ENCODE measurements at places on chromosomes 2 and 18.
A peak's percentile ranks its signal among the peaks of the same experiment; 100 is the strongest.

- no peak for DNase-seq
These were observed 555.2 kb downstream of the DCDC2C start for GRCh38 chr2:4258563-4258962.

- DNase-seq: no peak
These were observed 25.3 kb upstream of the STAM2 start for GRCh38 chr2:152200565-152201465.

GRCh38 chr2:29110916-29111535 is 4.2 kb upstream of the CLIP4 start:
- no peak for DNase-seq

DNA sequence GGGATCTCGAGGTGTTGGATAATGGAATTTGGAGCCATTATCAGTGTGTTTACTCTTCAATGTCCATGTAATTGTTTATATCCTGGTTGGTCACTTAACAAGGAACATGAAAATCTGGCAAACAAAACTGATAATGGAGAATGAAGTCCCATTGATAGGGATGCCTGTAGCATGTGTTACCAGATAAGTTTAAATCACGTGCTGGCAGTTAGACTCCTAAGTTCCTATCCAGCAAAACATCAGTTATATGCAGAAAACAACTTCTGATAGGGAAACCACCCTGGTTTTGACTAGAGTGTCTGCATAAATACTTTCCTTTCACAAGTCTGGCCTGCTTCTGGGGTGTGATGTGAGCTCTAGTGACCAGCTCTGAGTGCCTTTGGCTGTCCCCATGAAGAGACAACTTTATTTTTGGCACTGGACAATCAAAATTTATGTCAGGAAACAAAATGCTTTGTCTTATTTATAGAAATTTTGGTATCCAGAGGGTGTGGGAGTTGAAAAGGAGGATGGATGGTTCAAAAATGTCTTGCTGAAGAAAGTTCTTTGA is 82.0 kb downstream of the FHOD3 start:
- DNase-seq: no peak

DNA sequence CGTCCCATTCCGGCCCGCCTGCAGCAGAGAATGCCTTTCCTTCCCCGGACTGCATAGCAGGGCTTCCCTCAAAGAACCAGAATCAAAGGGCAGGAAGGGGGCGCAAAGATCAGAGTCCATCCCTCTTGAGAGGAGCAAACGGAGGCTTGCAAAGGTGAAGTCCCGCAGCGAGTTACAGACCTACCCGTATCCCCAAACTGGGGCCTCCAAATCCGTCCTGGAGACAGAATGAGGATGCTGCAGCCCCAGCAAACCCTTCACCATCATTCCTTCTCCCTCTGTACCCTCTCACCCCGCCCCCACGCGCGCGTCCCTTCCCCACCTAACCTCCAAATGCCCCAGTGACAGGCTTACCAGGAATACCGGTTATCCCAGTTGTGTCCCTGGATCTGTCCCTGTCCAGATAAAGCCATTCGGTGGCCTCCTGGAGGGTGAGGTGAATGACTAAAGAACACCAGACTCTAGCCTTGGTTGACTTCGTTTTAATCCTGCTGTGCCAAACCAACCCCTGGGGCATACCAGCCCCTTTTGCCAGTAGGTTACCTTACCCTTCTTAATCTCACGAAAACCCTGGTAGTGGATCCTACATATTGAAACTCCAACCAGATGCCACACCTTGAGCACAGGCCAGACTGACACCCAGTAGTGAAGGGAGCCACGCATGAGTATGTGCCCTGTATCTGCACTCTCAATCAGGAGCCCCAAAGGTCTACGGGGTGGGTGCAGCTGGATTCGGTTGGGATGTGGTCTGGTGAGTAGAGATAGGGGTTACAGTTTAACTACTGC is 961 bp upstream of the SLC40A1 start:
- no peak for DNase-seq

- no peak for DNase-seq
These were observed 57.0 kb upstream of the FAM237A start for GRCh38 chr2:206585335-206585734.

DNA sequence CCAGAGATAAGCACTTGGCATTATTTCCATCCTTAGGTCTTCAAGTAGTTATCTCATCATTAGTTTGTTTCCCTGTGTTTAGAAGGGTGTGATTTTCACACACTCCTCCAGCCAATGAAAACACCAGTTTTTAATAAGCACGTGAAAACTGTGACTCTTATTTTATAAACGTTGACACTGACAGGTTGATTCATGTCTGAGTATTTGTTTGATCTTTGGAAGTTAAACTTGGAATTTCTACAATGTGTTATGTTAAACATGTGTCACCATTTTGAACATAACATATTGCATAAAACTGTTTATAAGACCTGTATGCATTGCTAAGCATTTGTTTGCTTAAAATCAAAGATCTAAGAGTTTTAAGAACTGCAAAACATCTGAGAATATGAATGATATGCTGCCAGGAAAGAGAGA is 27.6 kb downstream of the SLC40A1 start:
- DNase-seq: no peak

GRCh38 chr2:226184940-226185615 is 614.5 kb downstream of the IRS1 start:
- no peak for DNase-seq

GRCh38 chr18:62637807-62638687 is 77.3 kb upstream of the PHLPP1 start:
- DNase-seq: peak; percentile 47

DNA sequence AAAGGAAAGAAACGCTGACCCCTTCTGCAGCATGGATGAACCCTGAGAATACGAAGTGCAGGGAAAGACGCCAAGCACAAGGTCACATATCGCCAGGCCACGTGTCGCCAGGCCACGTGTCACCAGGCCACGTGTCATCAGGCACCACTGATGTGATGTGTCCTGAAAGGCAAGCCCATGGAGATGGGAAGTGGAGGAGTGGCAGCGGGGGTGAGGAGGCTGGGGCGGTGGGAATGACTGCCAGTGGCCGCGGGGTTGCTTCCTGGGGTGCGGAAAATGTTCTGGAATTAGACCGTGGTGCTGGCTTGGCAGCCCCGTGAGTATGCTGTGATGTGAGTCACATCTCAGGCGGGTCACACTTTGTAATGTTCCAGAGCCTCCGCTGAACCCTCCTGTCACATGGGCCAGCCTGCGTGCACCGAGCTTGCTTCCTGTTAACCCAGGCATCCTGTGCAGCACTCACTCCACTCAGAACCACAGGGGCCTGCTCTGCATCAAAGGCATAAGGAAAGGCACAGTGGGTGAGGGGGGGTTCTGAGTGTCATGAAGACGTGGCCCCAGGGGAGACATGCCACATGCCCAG is 39.0 kb downstream of the SLC66A2 start:
- no peak for DNase-seq

All from GM12891 (cell line).